Adrenal gland (tissue), 19 donors: ENCODE measurements at places on chromosomes 5 and 9. TPM values are rescaled to one million over a fixed set of nuclear protein-coding genes. Genes with fewer than 3 reads are reported as not detected.

GRCh38 chr5:167790462-167791260 is 500.8 kb upstream of the WWC1 start:
- no peak overlapping the region for H3K4me3 ChIP-seq
- no peaks in the 10 kb centered on the region for H3K36me3 ChIP-seq
- H3K27ac ChIP-seq: no peak overlapping the region

- no peak overlapping the region for H3K27ac ChIP-seq
- no peaks in the 10 kb centered on the region for H3K27me3 ChIP-seq
- no peak overlapping the region for H3K4me3 ChIP-seq
- peak; percentile 31 for DNase-seq
- H3K4me1 ChIP-seq: no peaks in the 10 kb centered on the region
These were observed 95.8 kb upstream of the DAP start for GRCh38 chr5:10856683-10857337.

GRCh38 chr5:82348784-82349425 is 70.8 kb upstream of the RPS23 start:
- H3K4me3 ChIP-seq: no peak overlapping the region
- no peaks in the 10 kb centered on the region for H3K36me3 ChIP-seq
- no peak for DNase-seq
- H3K27me3 ChIP-seq: no peaks in the 10 kb centered on the region
- H3K27ac ChIP-seq: no peak overlapping the region

Gene INSYN2B
- 0.47 TPM for total RNA-seq

Gene BTNL3
- total RNA-seq: 1.0 TPM

- H3K36me3 ChIP-seq: no peaks in the 10 kb centered on the region
- no peaks in the 10 kb centered on the region for H3K4me1 ChIP-seq
- no peak overlapping the region for H3K4me3 ChIP-seq
- H3K27ac ChIP-seq: no peak overlapping the region
- DNase-seq: no peak
These were observed 33.0 kb upstream of the C6 start for GRCh38 chr5:41246376-41246775.

DNA sequence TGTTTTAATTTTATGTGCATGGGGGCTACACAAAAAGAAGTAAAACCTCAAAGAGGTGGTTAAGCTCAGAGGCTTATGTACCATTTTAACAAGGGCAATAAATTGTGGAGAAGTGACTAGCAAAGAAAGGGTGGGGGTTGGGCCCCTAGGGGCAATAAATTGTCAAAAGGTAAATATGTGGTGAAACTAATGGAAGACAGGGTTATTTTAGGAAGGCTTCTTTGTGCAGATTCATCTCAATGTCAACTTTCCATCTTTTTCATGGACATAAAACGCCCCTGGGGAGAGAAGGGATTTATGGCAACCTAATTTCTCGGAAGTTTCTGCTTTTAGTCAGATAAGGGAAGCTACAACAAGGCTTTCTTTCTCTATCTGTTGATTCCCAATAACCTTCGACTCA is 42.5 kb upstream of the GOLM1 start:
- no peaks in the 10 kb centered on the region for H3K4me1 ChIP-seq
- H3K27ac ChIP-seq: no peak overlapping the region
- no peaks in the 10 kb centered on the region for H3K27me3 ChIP-seq
- no peak for DNase-seq
- H3K4me3 ChIP-seq: no peak overlapping the region

GRCh38 chr5:82619097-82619496 is 340.9 kb upstream of the RPS23 start:
- H3K27ac ChIP-seq: no peak overlapping the region
- DNase-seq: no peak
- H3K4me1 ChIP-seq: no peaks in the 10 kb centered on the region

Gene MOB3B
- total RNA-seq: 1.4 TPM

Gene SKP1
- 421 TPM for total RNA-seq

Gene LCN15
- total RNA-seq: not detected

Gene KCNMB1
- total RNA-seq: 1.2 TPM

Gene PLCXD3
- 22.9 TPM for total RNA-seq

- no peaks in the 10 kb centered on the region for H3K4me1 ChIP-seq
- no peak overlapping the region for H3K27ac ChIP-seq
- no peak for DNase-seq
- no peak overlapping the region for H3K4me3 ChIP-seq
These were observed 19.8 kb downstream of the AKNA start for GRCh38 chr9:114367772-114368569.

GRCh38 chr5:180026734-180027458 is 44.7 kb downstream of the RNF130 start:
- no peaks in the 10 kb centered on the region for H3K27me3 ChIP-seq
- DNase-seq: no peak
- peaks cover 10% of the 10 kb centered on the region for H3K4me1 ChIP-seq
- H3K4me3 ChIP-seq: no peak overlapping the region
- no peak overlapping the region for H3K27ac ChIP-seq

- no peak overlapping the region for H3K4me3 ChIP-seq
- H3K27me3 ChIP-seq: no peaks in the 10 kb centered on the region
- DNase-seq: no peak
- H3K27ac ChIP-seq: no peak overlapping the region
- no peaks in the 10 kb centered on the region for H3K36me3 ChIP-seq
These were observed 6.1 kb downstream of the SCAI start for GRCh38 chr9:125137200-125137599.

Gene MYORG
- total RNA-seq: 14.6 TPM

DNA sequence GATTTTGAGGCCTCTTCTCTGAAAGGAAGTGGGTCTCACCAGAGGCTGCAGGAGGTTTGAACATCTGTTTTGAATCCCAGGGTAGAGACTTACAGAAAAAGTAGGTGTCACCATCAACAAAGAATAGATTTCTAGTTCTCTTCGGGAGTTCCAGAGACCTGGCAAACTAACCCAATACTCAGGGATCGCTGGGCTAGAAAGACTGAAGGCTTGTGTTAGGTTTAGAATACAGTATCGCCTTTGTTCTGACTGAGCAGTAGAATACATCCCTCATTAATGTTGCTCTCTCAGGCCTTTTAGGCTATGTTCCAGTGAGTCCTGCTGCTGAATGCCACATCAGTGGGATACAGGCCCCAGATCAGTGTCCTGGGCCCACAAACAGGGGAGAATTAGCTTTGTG is 27.2 kb downstream of the RUSC2 start:
- H3K4me3 ChIP-seq: no peak overlapping the region
- no peaks in the 10 kb centered on the region for H3K27me3 ChIP-seq
- H3K36me3 ChIP-seq: no peaks in the 10 kb centered on the region
- H3K27ac ChIP-seq: peak overlapping the region; percentile 55
- DNase-seq: no peak
- peaks cover 26% of the 10 kb centered on the region for H3K4me1 ChIP-seq

Gene IL4
- total RNA-seq: not detected

GRCh38 chr5:39186722-39187539 is 32.4 kb downstream of the FYB1 start:
- DNase-seq: no peak
- H3K36me3 ChIP-seq: no peaks in the 10 kb centered on the region
- H3K4me3 ChIP-seq: no peak overlapping the region
- no peaks in the 10 kb centered on the region for H3K4me1 ChIP-seq

DNA sequence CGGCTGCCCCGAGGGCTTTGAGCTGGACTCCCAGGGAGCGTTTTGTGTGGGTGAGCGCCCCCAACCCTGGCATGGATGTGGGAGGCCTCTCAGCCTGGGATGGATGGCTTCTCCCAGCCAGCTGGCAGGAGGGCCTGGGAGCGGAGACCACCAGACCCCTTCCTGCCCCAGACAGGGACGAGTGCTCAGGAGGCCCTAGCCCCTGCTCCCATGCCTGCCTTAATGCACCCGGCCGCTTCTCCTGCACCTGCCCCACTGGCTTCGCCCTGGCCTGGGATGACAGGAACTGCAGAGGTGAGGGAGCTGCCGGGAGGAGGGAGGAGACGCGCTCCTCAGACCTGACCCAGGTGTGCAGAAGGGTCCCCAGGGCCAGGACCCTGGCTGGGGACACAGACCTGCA is 17.4 kb upstream of the ASS1 start:
- no peaks in the 10 kb centered on the region for H3K27me3 ChIP-seq
- DNase-seq: no peak
- no peaks in the 10 kb centered on the region for H3K36me3 ChIP-seq
- H3K4me1 ChIP-seq: no peaks in the 10 kb centered on the region
- no peak overlapping the region for H3K4me3 ChIP-seq

Gene PCDHB4
- 1.9 TPM for total RNA-seq

Gene MPDZ
- 20.7 TPM for total RNA-seq

Gene AQP7
- 2.9 TPM for total RNA-seq

DNA sequence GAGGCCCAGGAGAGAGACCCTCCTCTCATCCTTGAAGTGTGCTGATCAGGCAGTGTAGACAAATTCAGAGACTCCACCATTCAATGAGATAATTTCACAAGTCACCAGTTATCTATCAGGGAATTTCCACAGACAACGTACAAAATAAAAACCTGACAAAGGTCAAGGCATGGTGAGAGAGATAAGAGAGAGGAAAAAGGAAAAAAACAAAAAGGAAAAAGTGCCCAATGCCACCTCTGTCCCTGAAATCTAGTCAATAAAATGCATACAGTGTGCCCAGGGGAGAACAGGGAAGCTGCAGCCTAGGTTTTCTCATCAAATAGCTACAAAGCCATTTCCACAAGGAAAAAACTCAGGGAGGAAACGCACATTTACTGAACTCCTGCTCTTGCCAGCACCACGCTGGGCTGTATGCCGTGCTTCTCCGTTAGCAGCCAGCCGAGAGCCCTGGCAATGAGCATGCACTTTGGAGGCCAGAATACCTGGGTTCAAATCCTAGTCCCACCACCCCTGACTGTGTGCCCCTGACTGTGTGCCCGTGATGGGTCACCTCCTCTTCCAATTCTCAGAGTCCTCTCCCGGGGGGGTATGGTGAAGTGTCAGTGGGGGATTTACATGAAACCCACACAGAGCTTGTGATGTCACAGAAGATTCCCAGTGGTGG is 11.6 kb downstream of the WHRN start:
- no peak overlapping the region for H3K4me3 ChIP-seq
- DNase-seq: no peak
- peaks cover 69% of the 10 kb centered on the region for H3K4me1 ChIP-seq
- H3K36me3 ChIP-seq: no peaks in the 10 kb centered on the region

Gene RECK
- total RNA-seq: 11.0 TPM

DNA sequence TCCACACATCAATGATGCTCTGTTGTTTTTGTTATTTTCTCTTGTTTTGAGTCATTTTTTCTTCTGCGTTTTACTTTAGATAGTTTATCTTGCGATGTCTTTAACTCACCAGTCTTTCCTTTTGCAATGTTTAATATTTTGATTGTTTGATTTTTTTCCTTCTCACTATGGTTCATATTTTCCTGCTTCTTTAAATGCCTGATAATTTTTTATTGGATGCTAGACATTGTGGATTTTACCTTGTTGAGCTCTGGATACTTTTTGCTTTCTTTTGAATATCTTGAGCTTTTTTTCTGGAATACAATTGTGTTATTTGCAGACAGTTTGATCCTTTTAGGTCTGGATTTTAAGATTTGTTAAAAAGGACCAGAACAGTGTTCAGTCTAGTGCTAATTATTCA is 55.2 kb upstream of the GAS1 start:
- H3K4me3 ChIP-seq: no peak overlapping the region
- no peaks in the 10 kb centered on the region for H3K36me3 ChIP-seq
- no peak overlapping the region for H3K27ac ChIP-seq
- no peak for DNase-seq

GRCh38 chr9:70811638-70812037 is 309.8 kb downstream of the TRPM3 start:
- no peak overlapping the region for H3K4me3 ChIP-seq
- no peak overlapping the region for H3K27ac ChIP-seq
- no peaks in the 10 kb centered on the region for H3K4me1 ChIP-seq
- H3K27me3 ChIP-seq: no peaks in the 10 kb centered on the region
- DNase-seq: no peak
- H3K36me3 ChIP-seq: no peaks in the 10 kb centered on the region

- H3K27me3 ChIP-seq: no peaks in the 10 kb centered on the region
- no peak for DNase-seq
- no peaks in the 10 kb centered on the region for H3K36me3 ChIP-seq
- no peak overlapping the region for H3K4me3 ChIP-seq
These were observed 21.3 kb downstream of the WWC1 start for GRCh38 chr5:168312606-168313295.

Gene PCDHGC5
- total RNA-seq: 5.2 TPM

Gene SLC25A48
- total RNA-seq: not detected

GRCh38 chr5:168011096-168011495 is 280.3 kb upstream of the WWC1 start:
- H3K4me3 ChIP-seq: no peak overlapping the region
- no peak for DNase-seq
- H3K27ac ChIP-seq: no peak overlapping the region
- H3K4me1 ChIP-seq: no peaks in the 10 kb centered on the region

- no peak overlapping the region for H3K27ac ChIP-seq
- H3K27me3 ChIP-seq: no peaks in the 10 kb centered on the region
- no peaks in the 10 kb centered on the region for H3K36me3 ChIP-seq
- DNase-seq: peak; percentile 23
- no peaks in the 10 kb centered on the region for H3K4me1 ChIP-seq
- H3K4me3 ChIP-seq: no peak overlapping the region
These were observed 51.9 kb upstream of the JAK2 start for GRCh38 chr9:4933177-4933576.

- H3K4me3 ChIP-seq: no peak overlapping the region
- H3K27me3 ChIP-seq: no peaks in the 10 kb centered on the region
- H3K36me3 ChIP-seq: no peaks in the 10 kb centered on the region
- H3K4me1 ChIP-seq: peaks cover 66% of the 10 kb centered on the region
- DNase-seq: no peak
These were observed 27.6 kb upstream of the LTC4S start for GRCh38 chr5:179766021-179766725.

Gene FOXB2
- not detected for total RNA-seq

Gene OR13J1
- not detected for total RNA-seq

DNA sequence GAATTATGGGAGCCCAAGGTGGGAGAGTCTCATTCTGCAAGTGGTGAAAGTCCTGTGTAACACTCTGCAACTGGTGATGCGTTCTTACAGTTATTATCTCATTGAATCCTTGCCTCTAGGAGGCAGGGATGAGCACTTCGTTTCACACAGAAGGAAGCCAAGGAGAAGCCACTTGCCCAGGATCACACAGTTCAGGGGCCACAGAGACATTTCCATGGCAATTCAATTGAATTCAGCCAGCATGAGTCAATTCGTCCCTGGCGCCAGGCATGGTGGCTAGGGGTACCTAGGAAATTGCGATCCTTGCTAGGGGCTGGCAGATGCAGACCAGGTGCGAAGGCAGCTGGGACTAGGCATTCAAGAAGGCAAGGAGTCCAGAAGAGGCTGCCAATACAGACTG is 26.2 kb downstream of the LHX2 start:
- DNase-seq: no peak
- no peaks in the 10 kb centered on the region for H3K4me1 ChIP-seq
- H3K36me3 ChIP-seq: no peaks in the 10 kb centered on the region
- H3K4me3 ChIP-seq: no peak overlapping the region
- H3K27me3 ChIP-seq: peaks cover 22% of the 10 kb centered on the region

DNA sequence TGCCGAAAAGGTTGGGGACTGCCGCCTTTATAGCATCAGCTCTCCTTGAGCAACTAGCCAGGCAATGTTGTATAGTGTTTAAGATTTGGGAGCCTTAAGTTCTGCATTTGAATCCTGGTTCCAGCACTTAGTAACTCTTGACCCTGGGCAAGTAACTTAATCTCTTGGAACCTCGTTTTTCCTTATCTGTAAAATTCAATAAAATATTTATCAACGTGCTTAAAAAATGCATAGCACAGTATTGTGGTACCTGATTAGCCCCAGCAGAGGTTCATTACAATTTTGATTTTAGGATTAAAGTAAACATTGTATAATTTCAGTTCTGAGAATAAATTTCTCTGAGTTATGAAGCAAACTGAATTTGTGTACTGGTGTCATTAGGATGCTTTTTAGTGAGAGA is 66.4 kb downstream of the ZSWIM6 start:
- no peak overlapping the region for H3K27ac ChIP-seq
- no peaks in the 10 kb centered on the region for H3K27me3 ChIP-seq
- no peak overlapping the region for H3K4me3 ChIP-seq
- peaks cover 32% of the 10 kb centered on the region for H3K4me1 ChIP-seq
- DNase-seq: no peak
